CD4-positive, alpha-beta T cell treated with Interleukin-2 at 100 ng/mL for 4 hours (primary cell): ENCODE measurements at places on chromosomes 2 and 18.
A peak's percentile ranks its signal among the peaks of the same experiment; 100 is the strongest.

GRCh38 chr18:22467760-22468553 is 50.2 kb upstream of the CTAGE1 start:
- no peak for DNase-seq

DNA sequence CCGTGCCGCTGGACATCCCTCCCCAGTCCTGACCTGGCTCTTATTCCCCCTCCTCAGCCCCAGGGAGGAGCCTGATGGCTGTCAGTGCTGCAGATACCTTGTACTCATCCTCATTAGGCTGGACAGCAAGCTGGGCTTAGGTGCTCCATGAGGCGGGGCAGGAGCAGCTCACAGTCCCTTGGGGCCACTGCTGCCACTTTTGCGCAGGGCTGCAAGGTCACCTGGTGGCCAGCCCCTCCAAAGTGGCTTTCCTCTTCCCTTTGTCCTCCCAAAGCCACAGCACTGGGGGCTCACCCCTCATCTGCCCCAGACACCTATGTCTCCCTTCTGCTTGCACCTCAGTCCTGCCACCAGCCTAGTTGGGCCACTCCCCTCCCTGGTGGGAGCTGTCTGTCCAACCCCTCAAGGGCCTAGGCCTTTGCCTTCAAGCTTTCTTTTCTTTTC is 60.8 kb downstream of the FAM168B start:
- DNase-seq = no peak

GRCh38 chr2:147297820-147298219 is 547.0 kb upstream of the ACVR2A start:
- peak; percentile 72 for DNase-seq

DNA sequence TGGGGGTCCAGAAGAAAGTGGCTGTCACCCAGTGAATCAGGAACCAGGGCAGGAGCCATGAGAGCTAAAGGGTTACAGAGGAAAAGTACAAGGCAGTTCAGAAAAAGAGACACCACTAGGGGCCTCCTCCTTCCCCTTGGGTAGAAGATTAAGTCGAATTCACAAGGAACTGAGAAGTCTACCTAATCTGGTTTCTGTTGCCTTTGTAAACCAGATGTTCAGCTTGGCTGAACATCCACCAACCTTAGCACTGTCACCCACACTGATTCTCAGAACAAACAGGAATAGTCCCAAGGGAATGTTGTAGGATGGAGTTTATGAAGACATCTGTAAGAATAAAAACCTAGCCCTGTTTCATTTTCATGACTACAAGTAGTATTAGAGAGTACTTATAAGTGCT is 90.4 kb upstream of the NOSTRIN start:
- no peak for DNase-seq

DNA sequence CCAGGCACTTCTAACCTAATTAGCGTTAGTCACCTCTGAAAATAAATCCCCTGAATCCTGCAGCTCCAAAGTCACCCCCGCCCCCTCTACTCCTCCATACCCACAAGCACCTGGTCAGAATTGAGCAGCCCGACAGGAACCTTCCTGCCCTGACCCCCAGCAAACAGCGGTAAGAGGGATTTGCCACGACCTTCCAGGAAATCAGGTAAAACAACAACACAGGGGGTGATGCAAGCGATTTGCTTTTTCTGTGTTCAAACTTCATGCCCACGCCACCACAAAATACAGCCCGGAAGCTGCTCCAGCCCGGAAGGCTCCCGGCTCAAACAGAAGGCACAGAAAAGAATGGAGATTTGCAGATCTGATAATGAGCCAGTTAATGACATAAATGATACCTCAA is 367.1 kb downstream of the GPD2 start:
- no peak for DNase-seq

DNA sequence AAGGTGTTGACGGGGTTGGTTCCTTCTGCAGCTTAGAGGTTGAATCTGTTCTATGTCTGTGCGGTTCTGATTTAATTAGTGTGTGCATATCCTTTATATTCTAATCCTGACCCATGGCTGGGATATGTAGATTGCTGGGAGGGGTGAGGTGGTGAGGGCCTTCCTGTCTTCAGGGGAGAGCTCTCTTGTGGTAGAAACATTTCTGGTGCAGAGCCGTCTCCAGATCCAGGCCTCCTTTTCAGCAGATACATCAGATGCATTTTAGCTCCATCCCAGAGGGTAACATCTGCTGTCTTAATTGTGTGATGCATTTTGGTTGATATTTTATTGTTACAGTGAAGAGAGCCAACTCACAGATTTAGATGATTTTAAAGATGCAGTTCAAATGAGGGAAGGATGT is 227.8 kb downstream of the AGAP1 start:
- DNase-seq = no peak

DNA sequence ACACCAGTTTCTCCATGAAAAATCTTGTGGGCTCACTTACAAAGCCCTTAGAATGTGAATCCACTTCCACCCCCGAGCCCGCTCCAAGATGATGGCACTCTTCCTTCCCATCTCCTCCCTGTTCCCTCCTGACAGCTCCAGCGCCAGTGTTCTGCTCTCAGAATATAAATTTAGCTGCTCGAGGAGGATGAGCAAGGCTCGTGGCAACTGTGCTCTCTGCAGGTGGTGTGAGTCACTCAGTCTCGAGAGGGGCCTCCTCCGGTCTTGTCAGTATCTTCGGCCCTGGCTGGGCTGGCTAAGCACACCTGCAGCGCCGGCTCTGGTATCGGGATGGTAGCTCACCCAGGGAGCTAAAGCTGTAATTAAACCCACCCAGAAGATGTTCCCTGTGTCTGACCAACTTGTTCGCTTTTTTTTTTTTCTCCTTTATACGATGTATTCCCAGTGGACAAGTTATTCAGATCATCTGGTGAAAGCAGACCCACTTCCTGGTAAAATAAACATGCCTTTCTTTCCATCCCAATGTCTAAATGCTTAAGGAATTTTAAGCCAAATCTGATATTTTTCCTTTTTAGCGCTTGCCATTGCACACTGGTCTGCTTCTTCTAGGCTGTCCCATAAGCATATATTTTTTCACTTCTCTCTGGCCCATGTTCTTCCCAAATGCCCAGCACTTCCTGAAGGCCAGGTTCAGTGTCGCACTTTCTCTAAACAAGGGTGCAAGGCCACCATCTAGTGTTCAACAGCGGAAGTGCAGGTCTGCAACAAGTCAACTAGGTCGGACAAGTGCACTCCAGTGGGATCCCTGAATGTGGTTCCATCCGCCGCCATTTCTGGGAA is 31.4 kb upstream of the YPEL5 start:
- peak; percentile 66 for DNase-seq

DNA sequence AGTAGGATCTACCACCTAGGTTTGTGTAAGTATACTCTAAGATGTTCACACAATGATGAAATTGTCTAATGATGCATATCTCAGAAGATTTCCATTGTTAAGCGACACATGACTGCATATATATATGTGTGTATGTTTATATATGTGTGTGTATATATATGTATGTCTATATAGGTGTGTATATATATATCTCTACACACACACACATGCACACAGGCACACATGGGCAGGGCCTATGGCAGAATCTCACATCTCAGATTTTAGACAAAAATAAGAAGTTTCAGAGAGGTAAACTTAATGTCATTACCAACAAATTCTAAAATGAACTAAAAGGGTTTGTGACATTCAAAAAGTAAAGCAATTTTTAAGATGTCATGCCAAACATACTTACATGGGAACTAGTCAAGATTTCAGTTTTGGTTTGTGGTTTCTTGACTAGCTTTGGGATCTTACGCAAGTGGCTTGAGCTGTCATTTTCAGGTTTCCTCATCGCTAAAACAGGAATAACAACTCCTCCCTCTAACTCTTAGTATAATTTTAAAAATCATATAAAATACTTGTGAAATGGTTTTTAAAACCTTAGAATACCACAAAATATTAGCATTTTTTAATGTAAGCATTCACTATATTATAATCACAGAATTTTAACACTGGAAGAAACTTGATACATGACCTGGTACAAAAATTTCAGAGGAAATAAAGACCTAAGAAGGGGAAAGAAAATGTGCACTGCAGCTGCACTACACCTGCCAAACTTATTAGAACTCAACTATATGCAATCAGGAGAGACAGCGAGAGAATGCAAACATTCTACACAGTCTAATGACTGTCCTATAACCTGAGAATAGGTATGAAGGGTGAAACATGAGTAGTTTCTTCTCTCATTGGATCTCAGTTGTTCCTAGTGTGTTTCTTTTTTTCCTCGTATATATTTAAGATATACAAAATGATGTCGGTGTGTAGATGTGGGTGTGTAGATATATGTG is 75.7 kb downstream of the TTC21B start:
- DNase-seq = peak; percentile 16

- peak; percentile 44 for DNase-seq
Observed at GRCh38 chr2:237922641-237923361, 44.0 kb upstream of the UBE2F start.

GRCh38 chr2:206521115-206521514 is 77.8 kb downstream of the ADAM23 start:
- no peak for DNase-seq

GRCh38 chr2:46632349-46632748 is 153.0 kb downstream of the TMEM247 start:
- DNase-seq = peak; percentile 24

DNA sequence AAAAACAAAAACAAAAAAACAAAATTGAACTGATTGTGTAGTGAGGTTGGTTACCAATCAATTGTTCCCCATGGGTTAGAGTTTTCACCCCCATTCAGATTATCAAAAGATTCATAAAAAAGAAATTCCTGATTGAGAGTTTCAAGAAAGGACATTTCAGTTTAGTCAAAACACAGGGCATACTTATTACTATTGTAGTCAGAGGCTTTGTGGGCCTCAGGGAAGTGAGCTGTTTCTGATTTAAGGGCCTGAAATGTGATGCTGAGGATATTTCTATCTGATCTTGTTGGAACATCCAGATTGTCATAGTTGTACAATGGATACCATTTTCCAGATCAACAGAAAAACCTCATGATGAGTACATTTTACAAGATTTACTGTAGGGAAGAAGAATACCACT is 368.1 kb upstream of the NETO1 start:
- DNase-seq = no peak

- DNase-seq = peak; percentile 12
Observed at GRCh38 chr2:158015428-158016076, 86.1 kb upstream of the UPP2 start.

DNA sequence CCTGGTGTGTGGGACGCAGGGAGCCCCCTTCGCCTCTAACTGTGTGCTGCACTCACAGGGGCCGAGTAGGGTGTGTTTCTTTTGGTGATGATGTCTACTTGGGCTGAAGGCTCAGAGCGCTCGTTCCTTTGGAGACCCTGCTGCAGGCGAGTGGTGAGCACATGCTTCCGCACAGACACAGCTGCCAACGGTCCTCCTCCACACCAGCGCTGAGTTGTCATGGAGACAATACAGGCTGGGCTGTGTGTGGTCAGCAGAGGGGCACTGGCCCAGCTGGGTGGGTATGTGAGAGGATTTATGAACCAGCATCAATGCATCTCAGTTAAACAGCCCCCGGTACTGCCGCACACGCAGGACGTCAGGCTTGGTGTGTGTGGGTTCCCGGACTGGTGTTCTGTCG is 143.5 kb downstream of the SH3RF3 start:
- no peak for DNase-seq

DNA sequence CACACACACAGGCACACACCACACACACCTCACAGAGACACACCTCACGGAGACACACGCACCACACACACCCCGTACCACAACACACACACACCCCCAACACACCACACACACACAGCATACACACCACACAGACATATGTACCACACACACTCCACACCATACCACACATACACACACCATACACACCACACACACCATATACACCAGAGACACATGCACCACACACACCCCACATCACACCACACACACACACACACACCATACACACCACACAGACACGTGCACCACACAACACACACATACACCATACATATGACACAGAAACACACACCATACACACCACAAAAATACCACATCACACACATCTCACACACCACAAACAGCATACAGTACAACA is 850.7 kb downstream of the RNF144A start:
- DNase-seq = no peak

DNA sequence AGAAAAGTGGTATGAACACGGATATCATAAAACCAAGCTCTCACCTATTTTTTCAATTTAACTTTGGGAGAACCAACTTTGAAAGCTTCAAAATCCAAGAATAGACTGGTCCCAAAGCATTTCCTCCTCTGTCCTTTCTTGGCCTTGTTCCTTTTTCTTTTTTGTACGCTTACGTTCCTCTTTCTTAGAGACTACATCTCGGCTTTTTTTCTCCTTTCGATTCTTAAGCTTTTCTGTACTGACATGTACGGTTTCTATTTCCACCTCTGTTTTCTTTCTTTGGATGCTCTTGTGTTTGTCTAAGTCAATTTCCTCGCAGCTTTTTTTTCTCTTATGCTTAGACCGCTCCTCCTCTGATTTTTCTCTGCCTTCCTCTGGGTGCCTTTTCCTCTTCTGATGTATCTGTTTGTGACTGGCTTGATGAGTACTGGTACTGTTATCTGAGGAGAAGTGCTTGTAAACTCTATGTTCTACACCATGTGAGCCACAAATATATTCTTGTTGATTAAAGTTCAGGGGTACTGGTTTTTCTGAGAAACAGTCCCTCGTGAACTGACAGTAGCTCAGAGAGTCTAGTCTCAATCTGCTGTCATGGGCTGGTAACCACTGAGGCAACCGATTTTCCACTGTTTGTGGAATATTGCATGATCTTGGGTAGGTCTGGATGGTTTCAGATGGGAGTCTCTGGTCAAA is 11.5 kb upstream of the RNU2-63P start:
- no peak for DNase-seq

DNA sequence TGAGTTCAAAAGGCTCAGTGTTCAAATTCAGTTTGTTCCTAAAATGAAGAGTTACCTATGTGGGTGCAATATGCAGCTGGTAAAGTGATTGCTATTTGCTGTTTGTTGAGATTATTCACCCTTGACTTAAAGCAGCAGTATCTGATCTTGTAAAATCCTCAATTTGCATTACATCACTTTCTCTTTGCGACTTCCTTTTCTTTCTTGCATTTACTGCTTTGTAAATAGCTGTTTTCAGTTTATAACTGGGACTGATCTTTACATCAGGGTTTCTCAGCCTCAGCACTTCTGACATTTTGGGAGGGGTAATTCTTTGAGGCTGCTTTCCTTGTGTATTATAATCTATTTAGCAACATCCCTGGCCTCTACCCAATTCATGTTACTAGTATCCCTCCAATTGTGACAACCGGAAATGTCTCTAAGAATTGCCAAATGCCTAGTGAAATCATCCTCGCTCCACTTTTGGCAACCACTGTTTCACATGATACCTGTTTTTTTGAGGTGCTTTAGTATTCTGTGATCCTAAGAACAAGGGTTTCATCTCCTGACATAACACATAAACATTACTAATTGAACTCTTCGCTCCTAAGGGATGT is 12.1 kb upstream of the ERCC3 start:
- no peak for DNase-seq

DNA sequence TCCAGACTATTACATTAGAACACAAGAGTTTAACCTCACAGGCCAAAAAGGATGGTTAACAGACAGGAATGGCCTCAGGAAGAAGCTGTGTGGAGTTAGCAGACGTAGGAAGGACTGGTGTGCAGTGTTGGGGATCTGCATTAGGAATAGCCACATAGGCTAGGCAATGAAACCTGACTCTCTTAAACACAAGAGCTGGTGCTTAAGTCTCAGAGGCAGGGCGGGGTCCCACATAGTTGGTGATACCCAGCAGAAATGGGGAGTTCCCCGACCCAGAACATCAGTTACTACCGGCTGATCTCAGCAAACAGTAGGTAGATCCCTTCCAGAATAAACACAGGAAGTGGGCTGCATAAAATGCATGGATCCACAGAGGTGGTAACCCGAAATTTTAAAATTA is 64.1 kb downstream of the CCDC93 start:
- no peak for DNase-seq
